NCI-H2081 treated with DMSO at 0.1 percent for 48 hours (cell line): ENCODE measurements at places on chromosomes 12 and 14.

DNA sequence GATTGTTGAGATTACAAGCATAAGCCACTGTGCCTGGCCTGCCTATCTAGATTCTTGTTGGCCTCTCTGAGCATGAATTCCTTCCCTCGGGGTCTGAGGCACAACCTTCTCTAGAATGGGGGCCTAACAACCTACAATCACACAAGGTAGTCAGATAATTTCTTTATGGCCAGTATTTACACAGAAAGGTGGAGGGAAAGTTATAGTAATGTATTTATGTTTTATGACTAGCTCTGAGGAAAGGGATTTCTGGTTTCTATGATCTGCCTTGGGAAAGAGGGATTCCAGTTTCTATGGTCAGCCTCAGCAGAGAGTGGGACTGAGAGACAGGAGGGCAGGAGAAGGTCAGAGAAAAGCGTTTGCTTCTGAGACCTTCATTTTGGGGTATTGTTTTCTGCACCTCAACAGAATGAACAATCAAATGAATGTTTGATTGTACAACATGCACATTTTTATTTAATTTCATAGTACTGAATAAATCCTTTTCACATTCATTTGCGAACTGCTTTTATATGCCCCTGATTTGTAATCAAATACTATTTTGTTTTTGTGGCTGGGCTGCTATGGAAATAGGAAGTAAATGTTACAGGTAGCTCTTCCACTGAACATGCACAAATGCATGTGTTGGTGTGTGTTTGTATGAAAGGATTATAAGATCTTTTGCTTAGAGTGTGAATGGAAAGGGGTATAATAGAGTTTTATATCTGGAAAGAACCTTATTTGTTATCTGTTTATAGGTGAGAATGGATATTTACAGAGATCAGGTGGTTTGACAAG is 499.7 kb upstream of the RGS6 start:
- DNase-seq = no peak

DNA sequence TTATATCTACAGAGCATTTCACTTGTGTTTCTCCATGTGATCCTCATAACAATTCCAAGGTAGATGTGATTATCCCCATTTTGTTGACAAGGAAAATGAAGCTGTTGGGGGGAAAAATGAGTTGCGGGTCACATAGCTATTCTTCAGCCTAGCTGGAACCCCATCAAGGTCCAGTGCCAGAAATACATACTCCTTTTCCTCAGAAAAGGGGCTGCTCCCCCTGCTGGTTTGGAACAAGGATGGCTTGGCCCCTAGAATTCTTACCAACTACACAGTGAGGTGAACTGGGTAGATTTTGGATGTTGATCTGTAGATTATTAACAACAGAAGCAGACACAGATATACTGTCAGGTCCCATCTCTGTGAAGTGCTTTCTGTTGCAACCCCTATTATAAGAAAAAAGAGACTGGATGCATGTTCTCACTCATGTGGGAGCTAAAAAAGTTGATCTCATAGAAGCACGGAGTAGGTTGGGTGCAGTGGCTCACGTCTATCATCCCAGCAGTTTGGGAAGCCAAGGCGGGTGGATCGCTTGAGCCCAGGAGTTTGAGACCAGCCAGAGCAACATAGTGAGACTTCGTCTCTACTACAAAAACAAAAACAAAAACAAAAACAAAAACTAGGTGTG is 8.9 kb downstream of the IKZF4 start:
- no peak for DNase-seq

- no peak for DNase-seq
Measured at GRCh38 chr12:95200128-95200894, 17.0 kb downstream of the FGD6 start.

GRCh38 chr14:103693515-103693914 is 21.7 kb downstream of the XRCC3 start:
- no peak for DNase-seq

DNA sequence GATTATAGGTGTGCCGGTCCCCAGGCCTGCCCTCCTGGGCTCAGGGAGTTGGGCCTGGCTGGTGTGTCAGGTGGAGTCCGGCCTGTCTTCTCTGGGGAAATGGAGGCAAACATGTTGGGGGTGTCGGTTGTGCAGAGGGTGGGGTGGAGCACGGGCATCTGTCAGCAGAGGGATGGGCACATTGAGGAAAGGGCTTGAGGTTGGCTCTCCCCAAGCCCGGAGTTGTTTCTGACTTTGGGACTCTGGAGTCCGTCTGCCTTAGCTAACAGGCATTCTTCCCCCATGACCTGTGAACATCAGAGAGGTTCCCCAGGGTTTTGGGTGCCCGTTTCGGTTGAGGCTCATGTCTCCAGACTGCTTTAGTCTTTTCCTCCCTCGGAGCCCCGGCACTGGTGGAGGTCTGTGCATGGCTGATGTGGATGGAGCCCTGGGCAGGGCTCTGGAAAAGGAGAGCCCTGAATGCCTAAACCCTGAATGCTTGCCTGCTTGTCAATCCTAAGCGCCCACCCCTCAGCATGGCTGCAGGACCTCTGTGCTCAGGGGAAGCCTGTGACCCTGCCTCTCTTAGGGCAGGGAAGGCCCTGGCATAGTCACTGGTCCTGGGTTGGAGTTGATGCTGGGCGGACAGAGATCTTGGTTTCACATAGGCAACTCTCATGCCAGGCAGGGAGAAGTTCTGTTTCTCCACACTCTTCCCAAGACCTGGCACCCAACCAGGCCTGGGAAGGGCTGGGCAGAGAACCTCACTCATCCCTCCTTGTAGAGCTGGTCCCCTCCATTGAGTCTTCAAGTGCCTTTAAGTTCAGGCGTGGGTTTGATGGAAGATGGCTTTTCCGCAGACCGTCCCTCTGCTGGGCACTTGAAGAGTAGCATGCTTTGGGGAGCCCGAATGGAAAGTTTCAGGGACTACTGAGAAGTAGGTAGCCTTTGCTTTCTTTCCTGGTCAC is 12.9 kb downstream of the NYNRIN start:
- no peak for DNase-seq

DNA sequence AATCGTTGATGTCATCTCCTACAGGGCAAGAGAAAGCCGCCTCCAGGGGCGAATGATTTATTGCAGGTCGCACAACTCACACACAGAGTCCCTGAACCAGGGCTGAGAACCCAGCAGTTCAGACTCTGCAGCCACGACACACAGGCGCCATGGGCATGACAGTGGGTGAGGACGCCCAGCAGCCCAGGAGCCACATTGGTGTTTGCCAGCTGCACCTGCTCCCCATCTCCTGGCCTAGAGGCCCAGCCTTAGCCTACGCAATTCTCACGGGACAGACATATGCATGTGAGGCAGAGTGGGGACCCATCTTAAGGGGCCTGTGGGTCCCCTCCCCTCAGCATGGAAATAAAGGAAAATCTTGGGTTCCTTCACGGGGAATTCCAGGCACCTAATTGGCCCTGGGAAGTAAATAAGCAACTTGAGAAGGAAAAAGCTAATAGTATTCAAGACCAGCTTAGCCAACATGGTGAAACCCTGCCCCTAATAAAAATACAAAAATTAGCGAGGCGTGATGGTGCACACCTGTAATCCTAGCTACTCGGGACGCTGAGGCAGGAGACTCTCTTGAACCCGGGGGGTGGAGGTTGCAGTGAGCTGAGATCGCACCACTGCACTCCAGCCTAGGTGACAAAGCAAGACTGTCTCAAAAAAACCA is 69.3 kb downstream of the RIMBP2 start:
- DNase-seq = no peak
